ENCODE measurements at places on chromosomes 3 and 15. TPM values are rescaled to one million over a fixed set of nuclear protein-coding genes. Genes with fewer than 3 reads are reported as not detected.

DNA sequence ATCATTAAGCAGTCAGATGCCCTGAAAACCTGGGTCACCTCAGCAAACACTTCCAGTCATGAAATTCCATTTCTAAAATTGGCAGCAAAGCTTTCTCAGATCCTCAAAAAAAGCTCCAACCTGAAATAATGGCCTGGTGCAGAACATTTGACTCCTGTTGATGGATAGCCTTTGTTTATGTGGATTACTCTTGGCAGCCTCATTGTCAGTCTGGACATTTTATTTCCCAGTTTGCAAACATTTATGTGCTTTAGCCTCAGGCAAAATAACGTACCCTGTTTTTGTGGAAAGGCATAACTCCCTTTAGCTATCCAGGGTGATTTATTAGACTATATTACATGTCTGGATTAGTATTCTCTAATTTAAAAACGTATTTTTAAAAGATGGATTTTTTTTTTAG lies 53.9 kb downstream of the PXYLP1 start:
- DNase-seq = no peak

- no peak for DNase-seq
These were observed 25.9 kb upstream of the FAM3D start for GRCh38 chr3:58692484-58692883.

GRCh38 chr15:40925863-40926658 lies 3.1 kb upstream of the DLL4 start:
- DNase-seq = no peak

Gene APH1B
- total RNA-seq = 9.2 TPM

- DNase-seq = no peak
These were observed 1.1 kb downstream of the ADPGK start for GRCh38 chr15:72782274-72783003.

Gene RCN2
- total RNA-seq = 35.9 TPM

Gene DIPK2A
- 8.1 TPM for total RNA-seq

Measured in CD8-positive, alpha-beta memory T cell (primary cell).